ENCODE measurements at places on chromosomes 5 and 9.

DNA sequence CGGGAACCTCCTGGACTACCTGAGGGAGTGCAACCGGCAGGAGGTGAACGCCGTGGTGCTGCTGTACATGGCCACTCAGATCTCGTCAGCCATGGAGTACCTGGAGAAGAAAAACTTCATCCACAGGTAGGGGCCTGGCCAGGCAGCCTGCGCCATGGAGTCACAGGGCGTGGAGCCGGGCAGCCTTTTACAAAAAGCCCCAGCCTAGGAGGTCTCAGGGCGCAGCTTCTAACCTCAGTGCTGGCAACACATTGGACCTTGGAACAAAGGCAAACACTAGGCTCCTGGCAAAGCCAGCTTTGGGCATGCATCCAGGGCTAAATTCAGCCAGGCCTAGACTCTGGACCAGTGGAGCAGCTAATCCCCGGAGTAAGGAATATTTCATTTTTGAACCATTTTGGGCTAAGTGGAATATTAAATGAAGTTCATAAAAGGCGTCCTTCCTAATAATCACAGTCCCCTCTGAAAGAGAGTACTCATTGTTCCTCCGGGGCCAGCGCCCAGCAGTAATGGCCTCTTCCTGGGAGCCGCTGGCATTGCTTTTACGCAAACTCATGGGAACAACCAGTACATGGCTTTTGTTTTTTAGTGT, 23.6 kb downstream of the QRFP start:
- DNase-seq = no peak

- no peak for DNase-seq
Observed at GRCh38 chr5:60883229-60883628, 39.2 kb upstream of the ELOVL7 start.

GRCh38 chr9:88730780-88731179, 195.8 kb downstream of the NXNL2 start:
- no peak for DNase-seq

GRCh38 chr5:159509002-159509660, 178.8 kb upstream of the IL12B start:
- DNase-seq = no peak

DNA sequence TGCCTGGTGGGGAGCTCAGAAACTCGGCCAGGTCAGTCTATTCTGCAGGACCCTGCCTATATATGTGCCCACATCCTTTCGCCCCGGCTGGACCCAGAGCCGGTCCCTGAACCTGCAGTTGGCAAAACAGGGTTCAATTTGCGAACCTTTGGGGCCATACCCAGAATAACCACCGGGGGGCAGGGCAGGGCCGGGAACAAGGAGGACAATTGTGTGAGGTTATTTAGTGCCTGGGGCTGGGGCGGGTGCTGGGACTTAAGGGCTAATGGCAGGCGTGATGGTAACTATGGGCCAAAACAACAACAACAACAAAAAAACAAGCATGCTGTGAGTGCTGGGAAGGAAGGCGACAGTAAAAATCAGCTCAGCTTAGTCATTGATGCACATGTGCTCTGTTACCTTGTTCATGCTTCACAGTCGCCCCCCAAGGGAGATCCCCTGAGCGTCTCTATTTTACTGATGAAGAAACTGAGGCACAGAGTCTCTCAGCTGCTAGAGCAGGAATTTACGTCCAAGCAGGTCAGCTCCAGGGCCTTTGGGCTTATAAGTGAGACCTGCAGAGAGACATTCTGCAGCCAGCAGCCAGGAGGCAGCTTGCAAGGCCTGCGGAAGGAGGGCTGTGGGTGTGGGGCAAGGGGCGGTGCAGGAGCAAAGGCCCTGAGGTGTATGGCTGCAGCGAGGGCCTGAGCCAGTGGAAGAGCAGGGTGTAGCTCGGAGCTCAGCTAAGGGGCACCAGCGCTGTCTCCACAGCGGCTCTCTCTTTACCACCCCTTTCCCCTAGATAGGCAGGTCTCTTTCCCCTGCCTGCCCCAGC, 106.0 kb downstream of the PHF2 start:
- DNase-seq = peak; percentile 34

- no peak for DNase-seq
Observed at GRCh38 chr5:67997892-67998457, 217.6 kb upstream of the PIK3R1 start.

GRCh38 chr9:122055701-122056100, 37.4 kb downstream of the TTLL11 start:
- no peak for DNase-seq

DNA sequence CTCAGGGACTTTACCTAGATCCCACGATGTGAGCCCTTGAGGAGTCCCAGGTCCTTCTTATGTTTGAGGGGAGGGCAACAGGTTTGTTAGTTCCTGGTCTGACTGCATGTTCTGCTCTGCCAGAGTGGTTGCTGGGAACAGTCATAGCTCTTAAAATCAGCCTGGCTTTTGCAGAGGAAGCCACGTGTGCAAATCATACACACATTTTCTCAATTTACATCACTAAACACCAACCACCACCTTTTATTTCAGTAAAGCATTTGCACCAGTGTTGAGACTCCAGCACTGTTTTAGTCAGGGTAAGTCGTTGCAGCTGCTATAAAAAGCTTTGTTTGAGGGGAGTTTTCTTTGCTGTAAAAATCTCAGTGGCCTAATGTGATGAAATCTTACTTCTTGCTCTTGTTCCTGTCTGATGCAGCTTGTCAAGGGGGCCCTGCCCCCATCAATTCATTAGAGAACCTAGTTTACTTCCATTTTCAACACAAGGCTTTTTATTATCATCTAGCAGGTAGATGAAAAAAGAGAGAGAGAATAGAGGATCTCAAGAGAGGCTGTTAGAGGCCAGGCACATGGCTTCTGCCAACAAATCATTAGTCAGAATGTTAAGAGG, 70.3 kb upstream of the VCAN start:
- DNase-seq = no peak

DNA sequence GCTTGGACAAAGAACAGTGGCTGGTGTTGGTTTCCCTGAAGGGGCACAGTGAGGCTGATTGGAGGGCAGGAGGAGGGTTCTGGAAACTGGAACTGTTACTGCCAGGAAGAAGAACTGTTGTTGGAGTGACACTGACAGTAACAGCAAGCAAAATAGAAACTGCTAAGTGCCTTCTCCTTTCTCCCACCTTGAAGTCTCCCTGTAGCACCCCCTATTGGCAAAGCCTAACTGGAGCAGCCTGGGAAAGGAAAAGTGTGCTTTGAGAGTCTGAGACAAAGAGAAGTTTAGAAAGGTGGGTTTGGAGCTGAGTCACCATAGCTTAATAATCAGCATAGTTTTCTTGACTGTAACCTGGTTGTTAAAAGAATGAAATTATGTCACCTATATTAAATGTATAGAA, 2.5 kb upstream of the TMEM174 start:
- no peak for DNase-seq

DNA sequence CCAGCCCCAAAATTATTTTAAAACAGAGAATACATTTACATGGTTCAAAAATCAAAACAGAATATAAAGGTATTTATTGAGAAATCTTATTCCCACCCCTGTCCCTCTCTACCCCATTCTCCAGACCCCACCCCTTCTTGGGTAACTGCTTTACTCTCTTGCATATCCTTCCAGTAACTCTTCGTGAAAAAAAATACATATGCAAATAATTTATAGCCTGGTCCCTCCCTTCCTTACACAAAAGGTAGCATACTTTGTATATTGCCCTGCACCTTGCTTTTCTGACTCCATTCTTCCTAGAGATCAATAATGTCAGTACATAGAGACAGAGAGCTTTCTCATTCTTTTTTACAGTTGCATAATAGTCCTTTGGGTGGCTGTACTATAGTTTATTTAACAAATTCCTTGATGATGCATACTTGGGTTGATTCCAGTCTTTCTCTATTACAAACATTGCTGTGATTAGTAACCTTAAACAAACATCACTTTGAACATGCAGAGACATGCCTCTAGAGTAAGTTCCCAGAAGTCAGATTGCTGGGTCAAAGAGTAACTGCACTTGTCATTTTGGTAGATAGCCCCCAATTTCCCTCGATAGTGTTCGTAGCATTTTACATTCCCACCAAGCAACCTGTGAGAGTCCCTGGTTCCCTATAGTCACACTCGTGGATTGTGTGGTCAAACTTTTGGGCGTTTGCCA, 47.9 kb downstream of the STOM start:
- no peak for DNase-seq

DNA sequence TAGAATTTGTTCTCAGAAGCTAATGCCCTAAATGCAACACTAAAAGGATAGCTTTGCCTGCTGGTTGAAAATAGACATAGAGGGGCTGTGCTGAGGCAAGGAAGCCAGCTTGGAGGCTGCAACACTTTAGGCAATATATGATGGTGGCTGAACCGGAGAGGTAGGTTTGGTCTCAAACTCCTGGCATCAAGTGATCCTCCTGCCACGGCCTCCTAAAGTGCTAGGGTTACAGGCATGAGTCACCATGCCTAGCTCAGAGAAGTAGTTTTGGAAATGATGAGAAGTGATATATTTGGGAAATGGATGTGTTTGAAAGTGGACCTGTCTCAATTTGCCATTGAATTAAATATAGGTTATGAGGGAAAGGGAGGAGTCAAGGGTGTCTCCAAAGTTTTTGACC, 10.0 kb downstream of the DUSP1 start:
- DNase-seq = no peak

DNA sequence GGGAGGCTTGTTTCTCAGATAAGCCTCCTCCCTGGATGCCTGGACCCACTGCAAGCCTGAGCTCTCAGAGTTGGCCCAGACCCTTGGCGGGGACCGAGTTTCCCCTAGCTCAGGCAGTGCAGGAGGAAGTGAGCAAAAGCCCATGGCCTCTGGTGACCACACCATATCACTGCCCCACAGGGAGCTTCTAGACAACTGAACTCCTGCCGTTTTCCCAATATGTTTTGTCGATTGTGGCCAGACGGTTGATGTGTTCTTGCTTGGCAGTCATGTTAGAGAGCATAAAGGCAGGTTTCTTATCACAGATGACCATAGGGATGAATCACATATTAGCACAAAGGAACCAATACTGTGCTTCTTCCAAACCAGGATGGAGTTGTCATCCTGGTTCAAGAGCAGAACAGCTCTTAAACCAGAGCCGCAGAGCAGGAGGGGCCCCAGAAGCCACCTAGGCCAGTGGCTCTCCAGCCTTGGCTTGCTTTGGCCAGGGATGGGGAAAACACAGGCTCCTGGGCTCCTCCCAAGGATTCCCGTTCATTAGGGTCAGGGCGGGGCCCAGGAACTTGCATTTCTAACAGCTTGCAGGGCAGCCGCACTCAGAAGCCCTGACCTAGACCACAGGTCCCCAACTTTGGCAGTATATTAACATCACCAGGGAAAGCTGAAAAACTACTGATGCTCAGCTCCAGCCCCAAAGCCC, 113.1 kb upstream of the TBC1D2 start:
- no peak for DNase-seq

DNA sequence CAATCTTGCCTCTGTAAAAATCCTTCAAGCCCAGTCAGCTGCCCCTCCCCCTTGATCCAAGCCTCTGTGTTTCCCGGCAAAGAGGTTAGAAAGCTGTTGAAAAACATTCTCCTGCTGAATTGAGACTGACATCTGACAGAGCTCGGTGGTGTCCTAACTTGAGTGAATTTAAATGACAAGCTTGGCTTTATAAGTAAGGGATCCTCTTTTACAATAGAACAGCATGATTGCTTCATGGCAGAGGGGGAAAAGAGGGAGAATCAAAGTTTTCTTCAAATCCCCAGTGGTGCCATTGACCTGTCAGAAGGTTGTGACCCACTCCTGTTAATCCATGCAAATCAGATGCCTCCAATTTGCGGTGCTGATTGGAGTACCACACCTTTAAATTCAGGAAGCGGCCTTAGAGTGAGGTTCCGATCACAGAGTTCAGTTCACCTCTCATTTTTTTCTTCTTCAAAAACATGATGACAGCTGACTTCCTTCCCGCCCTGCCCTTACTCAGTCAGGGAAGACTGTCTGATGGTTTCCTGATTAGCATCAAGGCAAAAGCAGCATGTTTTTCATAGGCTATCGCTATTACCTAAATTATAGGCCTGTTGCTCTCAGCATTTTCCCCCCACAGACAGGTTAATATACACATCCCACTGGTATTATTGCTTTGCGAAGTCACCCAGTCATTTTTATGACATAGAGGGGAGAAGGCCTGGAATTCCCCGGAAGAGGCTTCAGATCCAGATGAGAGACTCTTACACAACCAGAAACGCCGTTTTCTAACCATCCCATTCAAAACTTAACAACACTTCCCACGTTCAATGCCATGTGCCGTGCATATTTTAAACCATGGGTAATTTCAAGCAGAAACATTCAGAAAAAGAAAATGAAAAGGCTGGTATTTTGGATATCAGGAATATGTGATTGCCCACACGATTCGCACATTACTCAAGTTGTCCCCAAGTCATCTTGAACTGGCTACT, 141.4 kb downstream of the EBF1 start:
- DNase-seq = no peak

DNA sequence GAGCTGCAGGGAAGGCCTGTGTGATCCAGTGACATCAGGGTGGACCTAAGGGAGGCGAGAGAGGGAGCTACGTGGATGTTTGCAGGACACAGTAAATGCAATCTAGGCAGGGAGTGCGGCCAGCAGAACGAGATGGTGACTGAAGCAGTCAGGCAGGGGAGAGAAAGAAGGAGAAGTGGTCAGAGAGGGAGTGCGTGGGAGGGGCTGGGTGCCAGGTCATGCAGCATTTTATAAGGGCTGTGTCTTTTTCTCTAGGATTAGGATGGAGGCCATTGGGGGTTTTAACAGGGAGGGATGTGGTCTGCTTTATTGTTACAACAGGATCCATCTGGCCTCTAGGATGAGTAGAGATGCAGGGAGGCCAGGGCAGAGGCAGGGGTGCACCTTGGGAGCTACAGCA, 80.4 kb downstream of the DCP2 start:
- no peak for DNase-seq

- DNase-seq = no peak
Observed at GRCh38 chr9:133956520-133957076, 35.5 kb downstream of the VAV2 start.
